ENCODE measurements at places on chromosomes 11 and 22. TPM values are rescaled to one million over a fixed set of nuclear protein-coding genes. Genes with fewer than 3 reads are reported as not detected.

The FDXACB1 gene
- 3.7 TPM for total RNA-seq

The ZP1 gene
- total RNA-seq: not detected

The P4HA3 gene
- total RNA-seq: 1.7 TPM

The MUC5B gene
- total RNA-seq: under 0.01 TPM

The PRG3 gene
- not detected for total RNA-seq

The MS4A14 gene
- not detected for total RNA-seq

The XRCC6 gene
- 309 TPM for total RNA-seq

The OR4B1 gene
- not detected for total RNA-seq

The SLC22A6 gene
- total RNA-seq: not detected

All from kidney epithelial cell (primary cell).